ENCODE measurements at places on chromosomes 1 and 21.

DNA sequence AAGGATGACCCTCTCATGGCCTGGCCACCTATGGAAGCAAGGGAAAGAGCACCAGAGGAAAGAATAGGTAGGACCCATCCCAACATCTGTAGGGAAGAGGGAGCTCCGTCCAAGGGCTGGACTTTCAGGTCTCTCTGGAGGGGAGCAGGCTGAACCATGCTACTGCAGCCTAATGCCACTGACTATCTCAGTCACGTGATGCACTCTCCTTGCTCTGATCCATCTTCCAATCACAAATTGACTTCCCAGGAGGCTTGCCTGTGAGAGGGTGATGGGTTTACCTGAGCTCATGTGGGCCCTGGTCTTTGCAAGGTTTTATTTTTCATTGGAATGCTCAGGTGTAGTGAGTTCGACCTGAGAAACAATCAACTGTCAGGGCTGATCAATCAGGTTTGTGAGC lies 128.8 kb downstream of the CACNA1E start:
- DNase-seq: no peak

- no peak for DNase-seq
Observed at GRCh38 chr1:39969048-39969447, 14.1 kb downstream of the MFSD2A start.

DNA sequence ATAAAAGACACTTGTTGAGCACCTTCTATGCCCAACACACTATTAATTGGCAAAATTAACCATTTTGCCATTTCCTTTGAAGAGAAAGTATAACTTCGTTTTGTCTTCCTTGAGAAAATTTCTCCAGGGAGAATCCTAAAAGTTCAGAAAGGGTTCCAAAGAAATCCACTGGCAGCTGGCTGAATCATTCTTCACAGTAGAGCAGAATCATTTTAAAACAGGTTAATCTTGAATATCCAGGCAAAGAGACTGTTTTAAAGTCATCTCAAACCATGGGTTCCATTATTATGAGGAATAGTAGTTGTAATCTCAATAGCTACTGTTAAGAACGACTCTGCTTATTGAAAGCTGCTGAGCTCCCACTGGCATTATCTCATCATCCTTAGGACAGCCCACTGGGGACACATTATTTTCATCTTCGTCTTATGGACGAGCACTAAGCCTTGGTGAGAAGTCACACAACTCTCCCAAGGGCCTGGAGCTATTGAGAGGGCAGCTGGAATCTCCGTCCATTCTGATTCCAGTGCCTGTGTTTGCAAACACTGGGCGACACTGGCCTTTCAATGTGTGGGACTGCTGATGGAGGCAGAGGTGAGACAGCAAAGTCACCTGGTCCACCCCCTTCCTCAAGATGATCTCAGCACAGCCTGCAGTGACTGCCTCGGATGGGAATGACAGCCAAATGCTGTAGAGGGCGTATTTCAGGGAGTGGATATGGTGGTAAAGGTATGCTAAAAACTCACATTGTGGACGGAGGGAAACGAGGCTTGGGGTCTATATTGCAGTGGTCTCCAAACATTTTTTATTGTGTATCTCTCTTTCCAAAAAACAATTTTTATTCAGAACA lies 15.3 kb upstream of the PGBD5 start:
- peak; percentile 85 for DNase-seq

- DNase-seq: no peak
Observed at GRCh38 chr1:205604059-205604458, 27.8 kb downstream of the ELK4 start.

DNA sequence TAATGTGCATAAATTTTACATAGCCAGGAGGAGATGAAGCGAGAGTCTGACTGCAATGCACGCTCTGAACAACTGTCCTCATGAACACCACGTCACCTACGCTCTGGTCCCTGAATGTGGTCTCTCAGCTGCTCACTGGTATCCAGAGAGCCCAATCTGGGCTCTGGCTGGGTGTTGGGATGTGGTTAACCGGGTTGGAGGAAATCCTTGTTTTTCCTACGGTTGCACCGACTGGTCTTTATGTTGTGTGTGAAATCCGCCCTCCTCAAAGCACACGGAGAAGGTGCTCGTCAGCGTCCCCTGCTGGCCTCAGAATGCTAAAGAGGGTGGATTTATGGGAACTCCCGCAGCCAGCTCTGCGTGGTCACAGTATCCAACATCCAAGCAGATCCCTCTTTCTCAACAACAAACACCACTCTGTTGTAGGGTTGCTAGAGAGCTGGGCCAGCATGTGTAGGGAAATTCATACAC lies 51.8 kb upstream of the FAM89A start:
- peak; percentile 90 for DNase-seq

- DNase-seq: no peak
Observed at GRCh38 chr1:30778154-30778978, 20.8 kb upstream of the LAPTM5 start.

GRCh38 chr1:221148660-221149059 lies 269.4 kb downstream of the HLX start:
- DNase-seq: no peak

DNA sequence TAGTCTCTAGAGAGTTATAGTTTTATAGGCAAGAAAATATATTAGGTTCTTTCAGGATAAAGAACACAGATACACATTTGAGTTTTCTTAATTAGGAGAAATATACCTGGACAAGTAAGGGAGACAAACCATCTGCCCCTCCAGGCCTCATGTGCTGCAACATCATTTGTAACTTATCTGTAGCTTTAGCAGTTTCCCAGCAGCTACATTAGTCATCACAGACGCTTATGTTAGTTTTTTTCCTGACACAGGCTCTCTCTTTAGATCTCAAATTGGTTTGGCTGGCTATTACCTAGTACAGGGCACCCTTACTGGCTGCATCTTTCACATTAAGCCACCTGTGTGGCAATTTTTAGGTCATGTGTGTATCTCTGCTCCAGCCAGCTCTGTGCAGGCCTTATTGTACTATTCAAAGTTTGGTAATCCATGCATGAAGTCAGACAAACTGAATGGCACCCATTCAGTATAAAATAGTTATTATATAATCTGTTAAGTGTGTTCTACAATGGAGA lies 25.9 kb downstream of the GNPAT start:
- no peak for DNase-seq

All from endodermal cell (in vitro differentiated cells).